ENCODE measurements at places on chromosomes 5 and 9.

GRCh38 chr9:4309806-4310205 is 9.9 kb upstream of the GLIS3 start:
- no peak for DNase-seq

DNA sequence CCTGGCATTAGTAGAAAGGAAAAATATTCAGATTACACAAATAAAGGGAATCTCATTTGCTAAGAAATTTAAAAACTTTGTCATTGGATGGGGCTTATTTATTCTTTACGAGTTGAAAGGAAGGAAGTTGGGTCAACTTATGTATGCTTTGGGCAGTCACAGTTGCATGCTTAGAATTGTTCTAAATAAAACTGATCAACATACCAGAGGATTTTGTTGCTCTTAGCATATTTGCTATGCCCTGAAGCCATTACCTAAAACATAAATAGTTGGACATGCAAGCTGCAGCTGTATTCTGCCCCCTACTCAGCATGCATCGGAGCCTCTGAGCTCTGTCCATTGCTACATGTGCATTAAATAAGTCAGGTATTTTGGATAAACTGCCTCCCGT is 172.7 kb upstream of the MEF2C start:
- no peak for DNase-seq

DNA sequence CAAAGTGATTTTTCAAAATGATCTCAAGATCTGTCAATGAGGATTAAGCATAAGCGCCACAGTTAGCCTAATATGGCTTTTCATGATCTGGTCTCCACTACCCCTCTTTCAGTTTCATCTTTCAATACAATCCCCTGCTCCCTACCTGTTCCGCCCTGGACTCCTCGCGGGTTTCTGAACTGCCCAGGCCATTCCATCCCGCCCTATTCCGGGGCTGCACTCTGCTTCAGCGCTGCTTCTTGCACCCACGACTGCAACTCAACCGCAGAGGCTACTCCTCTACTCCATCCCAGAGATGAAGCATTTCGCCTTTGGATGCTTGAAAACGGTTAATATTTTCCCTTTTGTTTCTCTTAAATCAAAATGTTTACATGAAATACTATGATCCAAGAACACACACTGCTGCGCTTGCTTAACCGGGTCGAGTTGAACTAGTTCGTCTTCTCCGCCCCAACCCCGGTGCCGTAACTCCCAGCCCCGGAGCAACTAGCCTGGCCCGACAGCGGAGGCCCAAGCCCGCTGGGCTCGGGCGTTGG is 716 bp upstream of the OTULIN start:
- DNase-seq = peak; percentile 35

DNA sequence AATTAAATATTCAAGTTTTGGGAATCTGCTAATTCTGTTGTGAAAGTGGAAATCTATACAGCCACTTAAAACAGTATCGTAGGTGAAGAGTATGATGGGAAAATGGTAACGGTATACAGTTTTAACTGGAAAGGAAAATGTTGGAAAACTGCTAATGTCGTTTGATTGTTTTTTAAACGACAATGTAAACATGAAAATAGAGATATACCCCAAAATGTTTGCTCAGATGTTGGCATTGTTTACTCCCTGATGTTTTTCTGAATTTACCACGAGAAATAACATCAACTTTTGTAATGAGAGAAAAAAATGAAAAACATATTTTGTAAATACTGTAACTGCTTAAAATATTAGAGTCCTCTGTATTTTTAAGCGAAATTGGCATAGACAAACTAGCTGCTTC is 2.7 kb downstream of the MATR3 start:
- no peak for DNase-seq

- DNase-seq = no peak
These were observed 85.0 kb downstream of the STK10 start for GRCh38 chr5:172102913-172103626.

- DNase-seq = no peak
These were observed 159.4 kb downstream of the GABRB2 start for GRCh38 chr5:161387121-161387520.

DNA sequence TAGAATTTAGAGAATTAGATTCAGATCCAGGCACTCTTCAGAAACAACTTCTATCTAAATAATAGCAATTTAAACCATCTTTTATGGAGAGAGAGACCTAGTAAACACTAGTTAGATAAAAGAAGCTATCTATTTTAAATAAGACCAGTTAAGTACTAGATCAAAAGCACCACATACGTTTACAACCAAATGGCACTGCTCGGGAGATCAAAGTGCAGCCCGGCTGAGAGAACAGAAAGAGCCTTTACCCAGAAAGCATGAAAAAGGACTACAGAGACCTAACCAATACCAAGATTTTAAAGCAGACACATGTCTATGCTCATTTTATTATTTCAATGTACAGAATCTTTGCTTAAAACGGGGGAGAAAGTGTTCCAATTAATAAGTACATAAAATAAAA is 30.8 kb downstream of the LIX1 start:
- no peak for DNase-seq

- no peak for DNase-seq
These were observed 637.1 kb upstream of the CCNG1 start for GRCh38 chr5:162800301-162800700.

- no peak for DNase-seq
These were observed 18.3 kb downstream of the CMBL start for GRCh38 chr5:10289353-10289752.

DNA sequence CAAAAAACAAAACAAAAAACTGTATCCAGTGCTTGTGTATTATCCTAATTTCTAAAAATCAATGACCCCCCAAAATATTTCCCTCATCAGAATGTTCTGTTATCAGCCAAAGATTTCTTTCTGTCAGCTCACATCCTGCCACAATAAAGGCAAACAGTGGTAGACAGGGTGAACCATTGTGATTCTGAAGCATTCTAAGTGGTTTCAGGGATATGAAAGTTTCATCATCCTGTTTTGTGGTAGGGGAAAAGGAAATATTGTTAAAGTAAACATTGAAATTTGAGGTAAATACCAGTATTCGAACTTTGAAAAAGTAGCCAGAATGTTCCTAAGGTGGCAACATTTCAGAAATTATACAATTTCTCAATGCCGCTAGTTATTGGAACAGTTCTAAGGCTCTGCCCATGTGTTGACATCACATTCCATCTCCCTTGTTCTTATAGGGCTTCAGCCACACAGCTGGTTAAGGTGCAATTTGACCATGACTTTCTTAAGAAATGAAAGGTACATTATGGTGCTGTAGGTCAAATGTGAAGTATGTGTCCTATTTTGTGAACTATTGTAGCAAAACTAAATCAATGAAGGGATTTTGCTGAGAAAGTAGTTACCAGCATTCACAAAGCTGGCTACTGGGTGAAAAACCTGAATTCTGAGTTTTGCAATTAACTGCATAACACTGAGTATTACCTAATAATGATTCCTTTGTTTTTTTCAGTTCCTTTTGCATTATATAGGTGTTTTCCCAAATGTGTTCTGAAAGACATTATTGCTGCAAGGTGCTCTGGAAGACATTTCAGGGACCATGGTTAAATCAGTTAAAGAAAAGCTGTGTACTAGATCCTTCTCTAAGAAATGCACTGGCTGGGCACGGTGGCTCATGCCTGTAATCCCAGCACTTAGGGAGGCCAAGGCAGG is 107.6 kb upstream of the RASGRF2 start:
- no peak for DNase-seq

DNA sequence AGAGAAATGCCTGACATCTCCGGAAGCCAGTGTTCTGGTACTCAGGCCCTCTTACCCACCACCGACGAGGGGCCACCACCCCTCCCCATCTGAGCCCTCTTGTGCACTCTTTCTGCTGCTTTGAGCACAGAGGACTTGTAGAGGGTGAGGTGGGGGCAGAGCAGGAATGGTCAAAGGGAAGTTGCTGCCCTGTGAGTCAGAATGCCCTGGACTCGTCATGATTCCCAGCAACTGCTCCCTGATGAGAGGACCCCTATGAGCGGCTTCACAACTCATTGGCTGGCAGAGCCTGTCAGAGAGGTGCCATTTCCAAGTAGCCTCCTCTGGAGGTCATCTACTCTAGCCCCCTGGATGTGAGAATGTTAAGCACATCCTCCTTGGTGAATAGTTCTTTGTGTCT is 845 bp downstream of the ECSCR start:
- DNase-seq = no peak

GRCh38 chr9:132041798-132042197 is 37.9 kb downstream of the MED27 start:
- no peak for DNase-seq

- DNase-seq = no peak
These were observed 1097.8 kb upstream of the CDH18 start for GRCh38 chr5:21085791-21086190.

DNA sequence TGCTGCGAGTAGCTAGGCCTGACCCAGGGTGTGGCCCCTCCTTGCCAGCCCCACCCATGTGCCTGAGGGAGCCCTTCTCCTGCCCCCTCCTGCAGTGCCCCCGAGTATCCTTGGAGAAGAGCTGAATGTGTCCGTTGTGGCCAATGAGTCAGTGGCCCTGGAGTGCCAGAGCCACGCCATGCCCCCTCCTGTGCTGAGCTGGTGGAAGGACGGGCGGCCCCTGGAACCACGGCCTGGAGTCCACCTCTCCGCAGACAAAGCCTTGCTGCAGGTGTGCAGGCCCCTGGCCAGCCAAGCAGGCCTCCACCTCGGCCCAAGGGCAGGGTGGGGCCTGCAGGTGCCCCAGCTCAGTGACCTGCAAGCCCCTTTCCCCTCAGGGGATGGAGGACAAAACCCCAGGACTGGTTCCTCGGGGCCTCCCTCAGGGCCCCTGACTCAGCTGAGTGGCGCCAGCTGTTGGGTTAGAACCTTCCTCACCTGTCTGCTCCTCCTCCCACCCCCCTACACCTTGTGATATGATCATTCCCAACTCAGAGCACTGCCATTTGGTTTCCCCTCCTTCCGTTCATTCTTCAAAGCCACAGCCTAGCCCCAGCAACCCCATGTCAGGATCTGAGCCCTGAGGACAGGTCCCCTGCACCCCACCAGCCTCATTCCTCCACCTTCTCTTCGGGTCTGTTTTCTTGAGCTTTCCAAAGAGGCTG is 80.0 kb upstream of the ASS1 start:
- no peak for DNase-seq

- DNase-seq = no peak
These were observed 9.3 kb downstream of the SLC25A48 start for GRCh38 chr5:135843571-135844337.

DNA sequence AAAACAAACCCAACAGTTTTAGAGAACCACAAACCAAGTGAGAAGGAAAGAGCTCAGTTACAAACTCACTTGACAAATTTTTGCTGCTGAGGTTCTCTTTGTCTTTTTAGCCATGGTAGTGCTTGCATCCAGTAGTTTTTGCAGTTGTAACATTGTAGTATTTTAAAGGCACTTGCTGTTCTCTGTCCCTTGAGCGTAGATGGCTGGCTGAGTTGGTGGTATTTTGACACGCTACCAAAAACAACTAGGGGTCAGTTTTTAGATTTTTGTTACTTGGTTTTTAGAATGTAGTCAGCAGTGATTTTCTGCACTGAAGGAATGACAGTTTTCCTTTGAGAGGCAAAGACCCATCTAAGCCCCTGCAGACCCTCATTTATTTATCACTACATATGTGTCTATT is 58.0 kb downstream of the TLE4 start:
- no peak for DNase-seq

DNA sequence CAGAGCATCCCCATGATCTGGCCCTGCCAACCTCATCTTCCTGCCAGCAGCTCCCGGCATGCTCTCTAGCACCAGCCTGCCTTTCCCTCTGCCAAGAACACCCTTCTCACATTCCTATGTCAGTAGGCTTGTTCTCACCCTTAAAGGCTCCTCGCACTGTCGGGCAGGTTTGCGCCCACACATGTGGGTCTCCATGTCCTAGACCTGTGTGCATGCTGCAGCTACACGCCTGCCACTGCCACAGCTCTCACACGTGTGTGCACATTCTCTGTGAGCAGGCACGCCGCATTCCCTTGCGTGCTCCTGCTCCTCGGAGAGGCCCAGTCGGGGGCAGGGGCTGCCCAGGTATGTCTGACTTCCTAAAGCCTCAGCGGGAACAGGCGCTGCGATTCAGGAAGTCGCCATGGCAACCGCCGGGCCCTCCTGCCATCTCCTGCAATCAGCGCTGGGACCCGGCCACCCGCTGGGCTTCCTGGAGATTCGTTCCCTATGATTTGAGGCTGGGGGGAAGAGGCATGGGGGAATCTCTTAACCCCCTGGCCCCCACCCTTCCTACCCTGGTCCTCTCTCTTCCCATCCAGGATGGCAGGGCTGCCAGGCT is 28.1 kb downstream of the NDUFA8 start:
- DNase-seq = no peak

GRCh38 chr5:123964884-123965283 is 452.9 kb downstream of the CSNK1G3 start:
- DNase-seq = no peak

DNA sequence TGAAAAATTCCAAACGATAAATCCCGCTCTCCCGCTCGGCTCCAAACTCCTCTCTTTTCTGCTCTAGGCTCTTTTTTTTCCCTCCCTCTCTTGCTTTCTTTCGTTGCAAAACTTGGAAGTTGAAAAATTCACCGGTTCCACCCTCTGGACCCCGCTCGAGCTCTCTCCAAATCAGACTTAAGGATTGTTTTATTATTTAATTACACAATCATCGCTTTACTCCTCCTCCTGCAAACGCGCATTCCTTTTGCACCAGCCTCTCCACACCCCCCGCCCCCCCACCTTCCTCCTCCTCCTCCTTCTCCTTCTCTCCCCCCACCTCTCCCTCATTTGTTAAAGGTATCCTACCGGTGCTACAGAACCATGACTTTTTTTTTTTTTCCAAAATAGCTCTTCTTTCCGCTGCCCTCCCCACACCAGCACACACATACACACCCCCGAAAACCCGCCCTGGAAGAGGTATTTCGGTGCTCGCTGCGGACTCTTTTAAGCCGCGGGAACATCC is 535 bp upstream of the NFIB start:
- DNase-seq = peak; percentile 93
